Camera-type eye (tissue), 1 donor: ENCODE measurements at places on chromosomes 5 and 9. TPM values are rescaled to one million over a fixed set of nuclear protein-coding genes. Genes with fewer than 3 reads are reported as not detected.

Gene ARL14EPL
- not detected for total RNA-seq

Gene ISCA1
- total RNA-seq = 72.2 TPM

Gene OTP
- not detected for total RNA-seq

Gene CLIC3
- 1.1 TPM for total RNA-seq

Gene OR1K1
- not detected for total RNA-seq

Gene C1QTNF2
- 16.9 TPM for total RNA-seq

Gene CCL27
- total RNA-seq = not detected

Gene CDKN2B-AS1
- total RNA-seq = 0.77 TPM

Gene STKLD1
- total RNA-seq = 1.3 TPM

Gene DDX46
- total RNA-seq = 69.4 TPM

Gene SNCB
- total RNA-seq = 10.1 TPM

Gene LRRC19
- total RNA-seq = not detected

Gene FOXD4L4
- total RNA-seq = 0.22 TPM

Gene SLC36A3
- not detected for total RNA-seq
